ENCODE measurements at places on chromosomes 7 and 10. TPM values are rescaled to one million over a fixed set of nuclear protein-coding genes. Genes with fewer than 3 reads are reported as not detected.

Gene YKT6
- total RNA-seq, result 54.7 TPM

Gene CHN2
- total RNA-seq, result 14.4 TPM

Gene ASZ1
- total RNA-seq, result not detected

Gene OPALIN
- not detected for total RNA-seq

Gene TAS2R41
- total RNA-seq, result not detected

Gene CPA2
- total RNA-seq, result not detected

Gene EMX2
- total RNA-seq, result not detected

Gene LRRC4
- 6.4 TPM for total RNA-seq

DNA sequence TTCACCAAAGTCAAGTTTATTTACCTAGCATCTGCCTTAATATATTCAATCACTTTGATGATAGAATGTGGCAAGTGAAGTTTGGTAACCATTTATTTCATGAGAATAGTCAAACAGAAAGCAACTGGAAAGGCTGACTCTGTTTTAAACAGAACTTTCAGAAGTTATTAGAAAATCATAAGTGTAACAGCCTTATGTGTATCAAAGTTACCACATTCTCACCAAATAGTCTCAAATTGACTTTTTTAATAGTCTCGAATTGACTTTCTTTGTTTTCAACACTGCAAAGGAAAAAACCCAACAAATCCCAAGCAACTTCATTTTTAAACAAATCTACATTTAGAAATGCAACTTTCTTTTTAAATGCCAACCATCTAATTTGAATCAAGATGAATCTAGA lies 29.5 kb downstream of the NAMPT start:
- no peak overlapping the region for H3K4me3 ChIP-seq
- H3K27ac ChIP-seq, result no peak overlapping the region
- H3K36me3 ChIP-seq, result peaks cover 95% of the 10 kb centered on the region
- DNase-seq, result no peak

DNA sequence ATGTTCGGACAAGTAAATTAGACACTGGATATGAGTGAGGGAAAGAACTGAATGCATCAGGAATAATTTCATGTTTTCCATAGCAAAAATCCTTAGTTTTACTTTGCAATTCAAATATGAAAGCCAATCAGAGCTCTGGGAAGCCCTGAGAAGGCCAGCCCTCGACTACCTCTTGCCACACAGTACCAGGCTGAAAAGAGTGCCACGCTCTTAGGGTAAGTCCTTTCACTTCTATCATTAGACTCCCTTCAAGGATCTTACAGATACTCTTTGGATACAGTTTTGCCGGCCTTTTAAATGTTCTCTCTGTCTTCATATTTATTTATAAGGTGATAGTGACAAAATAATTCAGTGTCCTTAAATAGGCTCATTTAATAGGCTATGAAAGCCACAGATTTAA lies 1.9 kb downstream of the COBL start:
- no peaks in the 10 kb centered on the region for H3K36me3 ChIP-seq
- peak overlapping the region; percentile 62 for H3K4me3 ChIP-seq
- H3K4me1 ChIP-seq, result peaks cover 22% of the 10 kb centered on the region
- peaks cover 11% of the 10 kb centered on the region for H3K27me3 ChIP-seq
- H3K27ac ChIP-seq, result peak overlapping the region; percentile 80
- no peak for DNase-seq

DNA sequence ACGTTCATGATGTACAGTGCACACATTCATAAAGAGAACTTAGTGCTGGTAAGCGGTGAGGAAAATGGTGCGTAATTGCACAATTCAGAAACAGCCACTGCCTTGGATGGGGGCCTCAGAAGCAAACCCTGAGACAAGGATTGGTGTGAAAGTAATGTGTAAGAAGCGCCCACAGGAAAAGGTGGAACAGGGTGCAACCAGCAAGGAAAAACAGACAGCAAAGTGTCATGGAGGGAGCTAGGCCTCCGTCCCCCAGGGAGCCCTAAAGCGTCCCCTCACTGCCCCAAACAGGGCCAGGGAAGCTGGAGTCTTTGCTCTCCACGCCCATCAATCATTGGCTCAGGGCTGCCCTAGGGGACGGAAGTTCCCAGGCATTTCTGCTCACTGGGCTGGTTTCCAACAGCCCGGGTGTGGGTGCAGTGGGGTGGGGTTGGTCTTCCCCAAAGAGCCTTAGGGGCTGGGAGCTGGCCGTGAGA lies 9.6 kb upstream of the C10orf105 start:
- H3K27me3 ChIP-seq, result no peaks in the 10 kb centered on the region
- no peaks in the 10 kb centered on the region for H3K36me3 ChIP-seq
- H3K4me1 ChIP-seq, result peaks cover 39% of the 10 kb centered on the region
- DNase-seq, result peak; percentile 79

DNA sequence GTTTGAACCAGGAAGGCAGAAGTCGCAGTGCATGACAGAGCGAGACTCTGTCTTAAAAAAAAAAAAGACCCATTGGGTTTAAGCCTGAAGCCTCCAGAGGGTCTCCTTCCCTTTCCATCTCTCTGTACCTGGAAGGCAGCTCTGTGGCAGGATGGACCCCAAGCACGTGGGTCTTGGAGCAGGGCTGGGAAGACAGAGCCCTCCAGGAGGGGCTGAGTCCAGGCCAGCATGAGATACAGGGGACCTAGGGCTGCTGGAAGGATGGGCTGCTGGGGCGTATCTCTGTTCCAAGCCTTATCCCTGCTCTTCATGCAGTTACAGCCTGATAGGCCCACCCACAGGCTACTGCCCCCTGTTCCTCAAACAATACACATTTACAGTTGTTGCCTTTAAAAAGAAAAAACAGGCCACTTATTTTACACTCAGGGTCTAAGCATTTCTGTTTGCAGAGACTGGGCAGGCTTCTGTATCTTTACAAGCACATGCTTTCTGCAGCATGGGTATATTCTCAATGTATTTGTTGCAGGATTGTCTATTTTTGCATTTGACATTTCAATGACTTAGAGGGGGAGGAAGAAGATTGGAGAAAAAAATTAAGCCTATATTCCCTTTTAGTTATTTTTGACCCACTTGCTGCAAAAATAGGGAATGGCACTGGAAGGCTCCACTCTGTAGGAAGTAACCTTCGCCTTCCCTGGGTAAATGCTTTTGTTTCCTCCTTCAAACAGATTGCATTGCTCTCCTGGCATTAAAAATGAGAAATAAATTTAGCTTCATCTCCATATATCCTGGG lies 60.1 kb downstream of the FAM171A1 start:
- no peaks in the 10 kb centered on the region for H3K27me3 ChIP-seq
- no peaks in the 10 kb centered on the region for H3K36me3 ChIP-seq
- H3K4me3 ChIP-seq, result no peak overlapping the region

GRCh38 chr7:37925620-37926019 lies 5.2 kb downstream of the EPDR1 start:
- H3K27ac ChIP-seq, result no peak overlapping the region
- H3K27me3 ChIP-seq, result no peaks in the 10 kb centered on the region
- no peak for DNase-seq
- no peaks in the 10 kb centered on the region for H3K36me3 ChIP-seq
- H3K4me3 ChIP-seq, result no peak overlapping the region
- H3K4me1 ChIP-seq, result peaks cover 10% of the 10 kb centered on the region

DNA sequence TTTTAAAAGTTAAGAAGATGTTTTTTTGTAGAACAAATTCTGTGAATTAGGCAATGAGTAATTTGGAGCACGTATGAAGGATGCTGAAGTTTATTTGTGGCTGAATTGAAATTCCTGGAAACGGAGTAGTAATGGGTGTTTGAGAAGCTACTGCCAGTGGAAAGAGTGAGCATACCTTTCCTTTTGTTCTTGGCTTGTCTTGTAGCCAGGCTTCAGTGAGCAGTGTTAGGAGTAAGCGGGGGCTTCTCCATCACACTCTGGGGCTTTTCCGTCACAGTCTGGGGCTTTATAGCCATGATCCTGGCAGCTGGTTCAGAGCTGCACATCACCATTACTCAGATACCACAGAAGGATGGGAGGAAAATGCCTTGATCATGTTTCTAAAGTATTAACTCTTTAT lies 32.3 kb downstream of the GARS1 start:
- H3K36me3 ChIP-seq, result peaks cover 98% of the 10 kb centered on the region
- no peak overlapping the region for H3K27ac ChIP-seq
- H3K4me3 ChIP-seq, result no peak overlapping the region
- DNase-seq, result no peak
- H3K4me1 ChIP-seq, result no peaks in the 10 kb centered on the region

DNA sequence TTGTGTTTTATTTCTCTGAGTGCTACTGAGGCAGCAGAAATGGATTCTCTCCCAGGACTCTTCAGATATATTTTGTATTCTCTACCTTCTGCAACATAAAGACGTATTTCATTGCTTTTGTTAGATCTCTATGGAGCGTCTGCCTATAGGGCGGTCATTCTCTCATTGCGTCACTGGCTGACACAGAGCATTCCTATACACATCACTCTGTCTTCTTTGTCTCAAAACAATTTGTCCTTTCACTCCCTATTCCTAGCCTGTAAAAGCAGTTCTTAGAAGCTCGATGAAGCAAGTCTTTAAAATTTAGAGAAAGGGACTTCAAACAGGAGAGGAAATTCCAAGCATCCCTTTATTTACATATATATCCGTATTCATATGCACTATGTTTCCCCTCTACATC lies 120.6 kb downstream of the CPED1 start:
- no peaks in the 10 kb centered on the region for H3K27me3 ChIP-seq
- no peak overlapping the region for H3K27ac ChIP-seq
- no peaks in the 10 kb centered on the region for H3K4me1 ChIP-seq
- no peak for DNase-seq
- H3K36me3 ChIP-seq, result no peaks in the 10 kb centered on the region

GRCh38 chr10:11345224-11346054 lies 266.0 kb downstream of the USP6NL start:
- no peaks in the 10 kb centered on the region for H3K27me3 ChIP-seq
- H3K36me3 ChIP-seq, result no peaks in the 10 kb centered on the region
- no peaks in the 10 kb centered on the region for H3K4me1 ChIP-seq
- peak; percentile 68 for DNase-seq
- no peak overlapping the region for H3K4me3 ChIP-seq

DNA sequence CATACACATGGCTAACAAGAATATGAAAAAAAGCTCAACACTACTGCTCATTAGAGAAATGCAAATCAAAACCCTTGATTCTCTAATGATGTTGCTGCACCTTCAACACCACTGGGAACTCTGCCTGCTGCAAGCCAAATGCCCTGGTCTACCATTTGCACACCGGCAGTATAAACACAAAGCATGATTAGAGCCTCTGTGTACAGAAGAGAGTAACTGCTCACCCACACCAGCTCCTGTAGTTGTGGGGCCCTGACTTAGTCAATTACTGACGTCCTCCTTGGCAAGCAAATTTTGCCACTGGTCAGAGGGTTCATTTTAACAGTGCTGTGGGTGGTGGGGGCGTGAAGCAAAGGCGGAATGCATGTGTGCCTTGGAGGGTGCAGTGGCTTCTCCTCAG lies 96.1 kb upstream of the RHEB start:
- DNase-seq, result no peak
- no peaks in the 10 kb centered on the region for H3K27me3 ChIP-seq
- no peak overlapping the region for H3K4me3 ChIP-seq
- H3K36me3 ChIP-seq, result peaks cover 8% of the 10 kb centered on the region
- H3K27ac ChIP-seq, result no peak overlapping the region
- H3K4me1 ChIP-seq, result no peaks in the 10 kb centered on the region

GRCh38 chr10:100760726-100761125 lies 15.3 kb downstream of the PAX2 start:
- H3K27me3 ChIP-seq, result peaks cover 75% of the 10 kb centered on the region
- peak; percentile 25 for DNase-seq
- H3K4me3 ChIP-seq, result no peak overlapping the region
- no peaks in the 10 kb centered on the region for H3K36me3 ChIP-seq

Measured in upper lobe of right lung (tissue), 1 donor.